ENCODE measurements at places on chromosomes 6 and 20.
A peak's percentile ranks its signal among the peaks of the same experiment; 100 is the strongest.

- no peak for DNase-seq
These were observed 143.6 kb downstream of the BMP7 start for GRCh38 chr20:57122536-57123489.

GRCh38 chr6:82364087-82365015 lies 734 bp downstream of the TPBG start:
- peak; percentile 85 for DNase-seq

DNA sequence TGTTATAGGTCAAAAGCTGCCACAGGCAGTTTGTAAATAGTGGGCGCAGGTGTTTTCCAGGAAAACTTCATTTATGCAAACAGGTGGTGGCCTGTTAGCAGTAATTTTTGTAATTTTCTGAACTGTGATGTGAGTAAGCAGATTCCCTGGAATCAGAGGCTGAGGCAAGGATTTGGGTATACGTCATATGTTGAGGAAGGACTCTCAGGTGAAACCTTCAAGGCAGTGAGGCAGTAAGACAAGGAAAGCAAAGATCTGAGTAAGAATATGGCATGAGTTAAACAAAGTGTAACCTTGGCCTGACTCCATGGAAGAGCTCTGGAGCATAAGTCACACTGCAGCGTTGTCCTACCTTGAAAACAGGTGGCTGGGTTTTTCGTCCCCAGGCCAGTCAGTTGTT lies 291.1 kb upstream of the BTBD3 start:
- no peak for DNase-seq

GRCh38 chr20:50874111-50874757 lies 57.0 kb downstream of the ADNP start:
- DNase-seq, result no peak

DNA sequence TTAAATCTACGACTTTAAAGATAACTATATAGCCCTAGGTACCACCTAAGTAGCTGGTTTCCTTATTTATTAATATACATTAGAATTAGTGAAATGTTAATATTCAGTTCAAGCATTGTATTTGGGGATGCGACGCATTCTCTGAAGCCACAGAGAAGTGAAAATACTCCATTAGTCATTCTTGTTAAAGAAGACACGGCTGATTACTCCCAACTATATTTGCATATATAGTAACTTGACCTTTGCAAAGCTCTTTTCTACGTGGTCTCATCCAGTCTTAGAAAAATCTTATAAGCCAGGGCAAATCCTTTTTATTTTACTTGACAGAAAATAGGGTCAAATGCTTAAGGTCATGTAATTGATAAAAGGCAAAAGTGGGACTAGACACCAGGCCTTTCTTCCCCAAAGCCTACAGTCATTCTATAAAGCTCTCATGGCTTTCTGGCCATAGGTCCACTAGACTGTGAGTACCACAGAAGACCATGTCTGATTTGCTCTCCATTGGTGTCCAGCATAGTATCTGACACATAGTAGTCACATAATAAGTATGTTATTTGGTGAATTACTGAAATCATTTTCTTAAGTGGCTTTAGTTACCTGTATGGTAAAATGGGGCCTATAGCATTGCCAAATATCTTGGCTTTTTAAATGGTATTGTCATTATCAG lies 11.3 kb downstream of the ZHX3 start:
- DNase-seq, result no peak

GRCh38 chr6:116801971-116802370 lies 26.9 kb downstream of the GPRC6A start:
- no peak for DNase-seq
